ENCODE measurements at places on chromosomes 7 and 10.

DNA sequence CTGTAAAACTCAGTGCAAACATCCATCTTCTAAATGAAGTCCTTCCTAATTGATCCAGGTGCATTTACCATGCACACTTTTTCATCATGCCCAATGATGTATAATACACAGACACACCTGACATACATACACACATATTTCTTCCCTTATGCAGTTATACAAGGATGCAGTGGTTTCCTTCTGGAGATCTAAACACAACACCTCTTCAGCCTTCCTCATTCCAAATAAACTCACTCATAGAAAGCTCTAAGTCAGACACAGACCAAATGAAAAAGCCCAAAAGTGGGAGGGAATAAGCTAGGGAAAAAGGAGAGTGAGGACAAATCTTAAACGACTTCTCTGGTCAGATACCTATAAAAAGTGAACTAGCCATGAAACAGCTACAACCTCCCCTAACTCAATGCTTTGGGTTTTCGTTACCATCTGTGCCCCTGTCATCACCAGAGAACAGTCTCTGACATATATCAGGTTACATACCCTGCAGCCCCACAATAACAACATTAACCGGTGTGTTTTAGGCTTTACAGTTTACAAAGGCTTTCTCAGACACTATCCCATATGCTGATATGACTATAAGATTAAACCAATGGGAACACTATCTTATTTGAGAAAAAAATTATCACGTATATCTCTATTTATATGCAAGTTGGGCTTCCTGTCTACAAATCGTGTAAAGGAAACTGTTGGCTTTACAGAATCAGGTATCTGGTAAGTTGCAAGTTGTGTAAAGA lies 675.2 kb downstream of the PHTF2 start:
- DNase-seq = no peak

DNA sequence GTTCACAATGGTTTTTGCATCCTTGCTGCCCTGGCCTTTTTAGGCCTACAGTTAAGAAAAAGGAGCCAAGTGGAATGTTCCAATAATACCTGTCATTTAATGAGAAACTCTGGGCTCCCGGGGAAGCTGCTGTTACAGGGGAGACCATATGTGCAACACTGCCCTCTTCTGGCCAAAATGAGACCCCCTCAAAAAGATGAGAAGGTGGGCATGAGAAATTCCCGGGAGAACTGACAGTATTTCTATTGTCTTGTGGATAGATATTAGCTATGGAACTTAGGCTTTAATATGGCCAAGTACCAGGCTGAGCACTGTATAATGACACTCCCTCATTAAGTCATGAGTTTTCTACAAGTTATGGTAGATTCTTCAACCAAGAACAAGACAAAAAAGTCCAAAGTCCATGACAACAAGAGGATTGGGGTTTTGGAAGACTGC lies 99.4 kb downstream of the CCDC3 start:
- DNase-seq = no peak

DNA sequence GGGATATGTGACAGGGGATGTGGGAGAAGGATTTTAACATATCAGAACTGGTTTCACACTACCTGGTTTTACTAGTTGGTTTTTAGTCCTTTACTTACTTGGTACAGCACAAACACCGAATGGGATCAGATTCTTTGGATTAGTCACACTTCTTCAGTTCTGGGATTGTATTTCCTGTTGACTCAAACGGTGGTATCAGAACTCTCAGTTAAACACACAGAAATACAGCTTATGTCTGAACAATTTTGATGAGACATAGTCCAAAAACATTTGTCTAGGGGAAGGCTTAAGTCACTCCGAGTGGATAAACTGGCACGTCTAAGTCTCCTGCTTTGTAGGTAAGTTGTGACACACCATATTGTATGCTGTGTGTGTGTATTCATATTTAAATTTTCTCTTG lies 480.5 kb downstream of the PHTF2 start:
- no peak for DNase-seq

- DNase-seq = no peak
These were observed 507.1 kb downstream of the LRMDA start for GRCh38 chr10:75938380-75939122.

DNA sequence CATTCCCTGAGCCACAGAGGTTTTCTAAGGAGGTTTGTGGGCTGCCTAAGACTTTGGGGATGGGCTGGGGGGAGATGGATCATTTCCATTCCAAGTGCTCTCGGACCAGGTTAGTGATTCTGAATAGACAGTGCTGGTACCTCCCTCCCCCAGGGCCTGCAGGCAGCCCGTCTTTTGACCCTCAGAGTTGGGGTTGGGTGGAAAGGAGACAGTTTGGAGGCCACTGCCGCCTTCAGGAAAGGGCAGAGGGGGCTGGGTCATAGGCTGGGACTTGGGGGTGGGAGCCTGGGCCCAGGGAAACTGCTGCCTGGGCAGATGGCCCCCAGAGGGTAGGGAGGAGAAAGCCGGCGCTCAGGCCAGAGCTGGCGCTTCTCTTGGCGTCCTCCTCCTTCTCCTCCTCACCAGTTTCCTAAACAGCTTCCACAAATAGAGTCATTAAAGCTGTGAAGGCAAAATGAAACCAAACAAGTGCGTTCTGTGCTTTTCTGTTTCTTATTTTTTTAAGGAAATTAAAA lies 4.4 kb downstream of the UNC5B start:
- DNase-seq = no peak

DNA sequence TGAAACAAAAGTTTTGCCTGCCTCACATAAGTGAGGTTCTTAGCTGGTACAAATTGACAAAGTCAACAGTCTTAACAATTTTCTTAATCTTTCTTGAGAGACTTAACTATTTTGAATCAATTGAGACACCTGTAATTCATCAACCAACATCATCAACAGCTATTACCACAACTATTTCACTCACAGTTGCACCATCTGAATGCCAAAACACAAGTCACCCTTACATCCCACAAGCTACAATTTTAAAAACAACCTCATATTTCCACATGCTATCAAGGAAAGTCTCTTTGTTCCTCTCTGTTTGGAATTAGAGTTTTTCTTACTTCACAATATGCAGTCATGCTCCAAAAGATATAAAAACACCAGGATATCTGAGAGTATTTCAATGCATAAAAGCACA lies 4.9 kb downstream of the SMURF1 start:
- no peak for DNase-seq

GRCh38 chr7:25821225-25821624 lies 330.8 kb upstream of the NFE2L3 start:
- no peak for DNase-seq

GRCh38 chr7:47681249-47681810 lies 99.4 kb upstream of the TNS3 start:
- no peak for DNase-seq

- no peak for DNase-seq
These were observed 651.5 kb downstream of the TNS3 start for GRCh38 chr7:46930366-46930765.

DNA sequence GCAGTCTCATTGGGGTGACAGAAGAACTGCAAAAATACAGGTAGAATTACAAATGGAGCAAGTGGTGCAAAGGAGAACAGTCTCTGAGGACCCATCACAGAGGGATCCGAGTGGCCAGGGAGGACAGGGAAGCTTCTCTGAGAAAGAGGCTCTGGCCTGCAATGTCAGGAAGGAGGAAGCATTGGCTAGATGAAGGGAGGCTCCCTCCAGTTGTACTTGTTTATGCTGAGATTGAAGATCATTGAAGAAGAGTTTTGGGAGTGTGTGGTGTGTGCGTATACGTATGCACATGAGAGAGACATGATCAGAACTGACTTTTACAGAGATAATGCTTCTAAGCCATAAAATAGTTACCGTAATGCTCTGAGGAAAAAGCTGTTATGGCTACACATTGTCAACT lies 274.7 kb upstream of the FZD8 start:
- no peak for DNase-seq

GRCh38 chr7:23598296-23598695 lies 1.1 kb downstream of the CCDC126 start:
- no peak for DNase-seq

DNA sequence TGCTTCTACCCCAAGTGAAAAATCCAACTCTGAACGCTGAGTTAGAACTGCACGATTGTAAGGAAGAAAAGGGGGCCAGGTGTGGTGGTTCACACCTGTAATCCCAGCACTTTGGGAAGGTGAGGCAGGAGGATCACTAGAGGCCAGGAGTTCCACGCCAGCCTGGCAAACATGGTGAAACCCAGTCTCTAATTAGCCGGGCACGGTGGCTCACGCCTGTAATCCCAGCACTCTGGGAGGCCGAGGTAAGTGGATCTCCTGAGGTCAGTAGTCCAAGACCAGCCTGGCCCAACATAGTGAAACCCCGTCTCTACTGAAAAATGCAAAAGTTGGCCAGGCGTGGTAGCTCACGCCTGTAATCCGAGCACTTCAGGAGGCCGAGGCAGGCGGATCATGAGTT lies 9.0 kb downstream of the GUSB start:
- no peak for DNase-seq

DNA sequence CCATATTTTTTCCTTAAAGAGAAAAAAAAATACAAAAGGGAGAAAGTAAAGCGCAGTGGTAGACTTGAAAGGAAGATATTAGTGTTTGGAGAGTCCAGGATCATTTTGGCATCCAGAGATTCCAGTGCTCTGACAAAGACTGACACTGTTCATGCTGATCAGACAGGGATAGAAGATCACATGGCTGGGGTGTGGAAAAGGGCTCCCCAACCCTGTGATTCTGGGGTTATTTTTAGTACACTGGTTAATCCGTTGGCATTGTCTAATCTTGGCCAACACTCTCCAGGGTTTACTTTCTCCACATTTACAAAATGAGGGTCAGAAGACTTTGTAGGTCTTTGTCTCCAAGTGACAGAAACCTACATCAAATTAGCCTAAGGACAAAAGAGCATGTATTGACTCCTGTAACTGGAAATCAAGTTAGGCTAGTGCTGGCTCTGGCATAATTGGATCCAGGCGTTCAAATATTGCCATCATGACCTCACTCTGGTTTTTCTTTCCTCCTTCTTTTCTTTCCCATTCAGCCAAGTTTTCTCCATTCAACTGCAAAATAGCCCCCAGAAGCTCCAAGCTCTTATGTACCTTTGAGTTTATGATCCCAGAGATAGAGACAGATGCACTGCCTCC lies 181.6 kb downstream of the PHTF2 start:
- DNase-seq = no peak

GRCh38 chr10:42962902-42963231 lies 114.0 kb upstream of the RET start:
- no peak for DNase-seq

DNA sequence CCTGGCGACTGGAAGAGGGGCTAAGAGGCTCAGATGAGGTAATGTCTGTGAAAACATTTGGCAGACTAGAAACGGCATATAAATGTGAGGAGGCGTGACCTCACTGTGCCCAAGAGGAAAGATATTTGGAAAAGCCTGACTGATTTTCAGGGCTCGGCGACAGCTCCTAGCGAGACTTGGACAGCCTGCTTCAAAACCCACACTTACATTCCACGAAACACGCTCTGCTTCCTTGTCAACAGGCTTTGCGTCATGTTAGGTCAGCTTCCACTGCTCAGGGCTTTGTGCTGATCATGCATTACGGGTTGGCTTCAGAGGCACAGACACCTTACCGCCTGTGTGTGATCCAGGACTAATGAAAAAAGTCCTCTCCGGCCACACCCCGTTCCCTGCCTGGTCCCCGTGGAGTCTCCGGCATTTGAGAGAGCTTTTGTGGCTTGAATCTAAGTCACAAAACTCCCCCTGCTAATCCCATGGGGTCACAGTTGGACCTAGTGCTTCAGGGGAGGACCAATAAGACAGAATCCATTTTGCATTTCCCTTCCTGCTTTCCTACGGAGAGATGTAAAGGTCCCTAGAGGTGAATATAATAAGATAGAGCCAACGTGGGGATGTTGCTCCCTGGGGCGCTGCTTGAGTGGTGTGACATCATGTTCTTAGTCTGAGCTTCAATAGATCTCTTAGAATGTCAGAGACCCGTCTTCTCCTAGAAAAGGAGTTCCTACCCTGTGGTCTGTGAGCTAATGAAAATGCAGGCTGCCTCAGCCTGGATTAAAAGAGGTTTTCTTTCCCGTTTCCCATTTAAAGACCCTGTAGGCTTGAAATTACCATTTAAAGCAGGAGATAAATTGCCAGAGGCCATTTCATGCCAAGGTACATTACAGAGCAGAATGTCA lies 25.5 kb downstream of the FGFBP3 start:
- no peak for DNase-seq

DNA sequence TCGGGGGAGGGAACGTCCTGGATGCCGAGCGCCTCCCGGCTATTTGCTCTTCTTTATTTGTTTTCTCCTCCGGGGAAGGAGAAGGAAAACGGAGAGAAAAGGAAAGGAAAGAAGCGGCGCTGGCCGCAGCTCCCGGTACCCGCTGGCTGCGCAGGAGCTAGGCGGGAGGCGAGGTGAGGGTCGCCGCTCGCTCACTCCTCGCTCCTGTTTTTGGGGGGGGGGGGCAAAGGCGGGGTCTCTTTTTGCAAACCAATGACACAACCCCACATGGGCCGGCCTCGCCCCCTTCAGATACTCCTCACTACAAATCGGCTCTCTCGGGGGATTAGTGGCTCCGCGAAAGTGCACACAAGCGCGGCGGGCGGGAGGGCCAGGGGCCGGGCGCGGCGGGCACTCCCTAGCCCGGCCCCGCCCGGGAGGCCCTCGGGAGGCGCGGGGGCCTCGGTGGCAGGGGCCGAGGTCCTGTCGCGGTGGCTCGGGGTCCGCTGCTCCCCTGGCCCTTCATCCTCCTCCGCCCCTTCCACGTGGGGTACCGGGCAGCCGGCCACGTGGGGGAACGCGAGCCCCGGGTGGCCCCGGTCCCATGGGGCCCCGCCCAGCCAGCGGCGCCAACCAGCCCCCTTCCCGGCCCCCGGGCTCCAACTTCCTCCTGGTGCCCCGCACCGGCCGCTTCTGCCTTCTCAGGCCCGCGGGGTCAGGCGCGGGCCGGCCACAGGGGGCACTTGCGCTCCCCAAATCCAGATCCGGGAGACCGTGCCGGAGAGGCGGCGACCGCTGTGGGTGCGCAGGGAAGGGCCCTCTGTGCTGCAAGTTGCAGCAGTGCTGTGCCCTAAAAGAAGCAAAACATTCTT lies 718 bp upstream of the CTBP2 start:
- DNase-seq = no peak

- DNase-seq = no peak
These were observed 116.7 kb downstream of the CHN2 start for GRCh38 chr7:29311314-29311713.

DNA sequence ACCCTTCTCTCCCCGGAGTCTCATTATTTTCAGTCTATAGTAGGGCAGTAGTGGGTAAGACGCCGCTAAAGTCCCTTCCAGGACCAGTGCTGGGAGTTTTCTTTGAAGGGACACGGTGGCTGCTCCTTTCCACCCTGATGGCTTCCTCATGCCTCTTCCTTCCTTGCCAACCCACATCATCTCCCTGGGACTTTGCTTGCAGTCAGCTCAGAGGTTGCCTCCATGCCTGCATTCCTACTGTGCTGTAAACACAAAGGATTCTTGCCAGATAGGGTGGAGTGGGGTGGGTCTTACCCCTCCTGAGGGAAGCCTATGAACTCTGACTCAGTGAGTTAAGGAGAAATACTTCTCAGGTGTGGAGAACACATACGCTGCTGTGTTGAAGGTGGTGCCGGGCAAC lies 59.9 kb upstream of the IGFBP3 start:
- no peak for DNase-seq
